ENCODE measurements at places on chromosomes 5 and 9.

- DNase-seq, result no peak
Observed at GRCh38 chr5:107286447-107287098, 384.2 kb downstream of the EFNA5 start.

DNA sequence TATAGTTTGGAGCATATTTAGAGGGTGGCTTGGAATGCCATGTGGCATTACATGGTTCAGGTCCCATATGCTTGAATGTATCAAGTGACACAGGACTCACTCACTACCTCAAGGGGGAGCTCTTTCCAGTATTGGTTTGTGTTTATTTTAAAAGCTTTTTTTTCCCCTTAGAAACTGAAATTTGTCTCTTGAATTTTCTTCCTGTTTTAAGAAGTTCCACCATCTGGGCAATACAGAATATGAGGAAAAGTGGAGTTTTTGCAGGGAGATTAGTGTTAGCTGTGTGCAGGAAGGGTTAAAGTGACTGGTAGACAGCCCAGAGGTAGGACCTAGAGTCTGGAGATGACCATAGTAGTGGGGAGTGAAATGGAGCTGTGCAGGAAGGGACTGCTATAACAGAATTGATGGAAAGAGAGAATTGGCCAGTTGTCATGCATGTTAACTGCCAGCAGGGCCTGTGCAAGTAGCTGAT is 36.6 kb downstream of the CTNNA1 start:
- DNase-seq, result no peak

- no peak for DNase-seq
Observed at GRCh38 chr9:2291980-2292704, 277.0 kb downstream of the SMARCA2 start.

DNA sequence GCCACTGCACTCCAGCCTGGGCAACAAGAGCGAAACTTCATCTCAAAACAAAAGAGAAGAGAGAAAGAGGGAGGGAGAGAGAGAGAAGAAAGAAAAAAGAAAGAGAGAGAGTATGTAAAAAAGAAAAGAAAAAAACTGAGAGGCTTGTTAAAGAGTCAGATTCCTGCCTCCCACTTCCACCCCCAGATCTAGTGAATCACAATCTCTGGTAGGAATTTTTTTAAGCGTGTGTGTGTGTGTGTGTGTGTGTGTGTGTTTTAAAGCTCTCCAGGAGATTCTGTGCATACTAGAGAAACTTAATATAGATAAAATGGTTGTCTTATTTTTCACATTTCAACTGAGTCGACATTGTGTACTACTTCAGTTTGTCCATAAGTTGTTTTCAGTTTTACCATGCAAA is 32.0 kb downstream of the SAR1B start:
- no peak for DNase-seq

- no peak for DNase-seq
Observed at GRCh38 chr5:71629950-71630349, 42.8 kb downstream of the MCCC2 start.

DNA sequence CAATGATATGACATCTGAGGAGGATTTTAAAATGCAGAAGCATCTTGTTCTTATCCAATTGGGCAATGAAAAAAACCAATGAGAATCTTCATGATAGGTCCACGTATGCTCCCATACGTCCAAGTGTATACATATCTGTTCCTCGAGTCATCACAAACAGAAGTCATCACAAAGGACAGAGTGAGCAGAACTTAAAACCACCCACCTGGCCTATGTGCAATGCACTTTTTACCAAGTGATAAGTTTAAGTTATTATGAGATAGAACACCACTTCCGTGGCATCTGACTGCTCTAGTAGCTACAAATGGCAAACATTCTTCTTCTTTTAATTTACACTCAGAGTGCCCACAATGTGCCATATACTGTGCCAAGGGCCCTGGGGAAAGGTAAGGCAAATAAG is 82.4 kb downstream of the PPP2R2B start:
- no peak for DNase-seq

DNA sequence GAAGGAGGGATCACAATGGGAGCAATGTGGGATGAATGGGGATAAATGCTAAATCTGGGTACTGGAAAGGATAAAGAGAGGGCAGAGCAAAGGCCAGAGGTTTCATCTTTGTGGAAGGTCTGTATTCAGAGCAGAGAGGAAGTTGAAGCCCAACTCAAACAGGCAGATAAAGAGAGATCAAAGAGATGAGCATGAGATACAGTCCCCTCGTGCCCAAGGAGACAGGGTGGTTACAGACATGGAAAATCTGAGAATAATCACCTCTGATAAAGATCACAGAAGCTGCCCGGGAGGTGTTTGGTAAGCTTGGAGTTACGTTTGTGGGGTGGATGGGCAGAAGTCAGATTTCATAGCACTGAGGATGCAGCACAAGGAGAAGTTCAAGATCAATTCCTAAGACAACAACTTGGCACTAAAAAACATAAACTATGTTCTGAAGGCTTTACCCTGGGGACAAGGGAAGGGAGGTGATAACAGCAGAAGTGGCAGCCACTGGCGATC is 459 bp upstream of the ERAP2 start:
- no peak for DNase-seq

- peak; percentile 23 for DNase-seq
Observed at GRCh38 chr5:157718519-157718918, 12.7 kb upstream of the THG1L start.

DNA sequence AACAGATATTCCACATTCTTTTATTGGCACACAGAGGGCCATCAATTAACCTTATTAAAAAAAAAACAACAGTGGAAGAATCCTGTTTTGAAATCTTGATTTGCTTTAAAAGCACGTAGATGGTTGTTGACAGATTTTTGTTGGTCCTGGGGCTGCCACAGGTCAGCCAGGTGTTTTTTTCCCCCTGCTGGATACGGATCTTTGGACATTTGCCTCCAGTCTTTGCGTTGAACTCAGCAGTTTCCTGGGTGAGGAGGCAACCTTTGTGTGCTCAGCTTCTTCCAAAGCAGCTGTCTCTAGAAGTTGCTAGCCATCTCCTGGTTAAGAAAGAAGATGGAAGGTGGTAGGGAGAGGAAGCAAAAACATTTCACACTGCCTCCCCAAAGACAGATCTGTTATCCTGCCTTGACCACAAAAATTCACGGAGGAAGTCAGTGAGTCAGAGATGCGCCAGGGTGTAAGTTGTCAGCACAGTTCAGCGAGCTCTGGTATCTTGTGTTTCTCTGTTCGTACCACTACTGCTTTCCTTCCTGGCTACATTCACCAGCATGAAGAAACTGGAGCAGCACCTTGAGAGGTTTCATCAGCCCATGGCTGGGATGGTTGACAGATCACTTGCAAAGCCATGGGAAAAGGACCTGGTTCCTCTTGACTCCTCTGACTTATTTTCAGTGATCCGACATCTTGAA is 207.3 kb downstream of the ARHGAP26 start:
- no peak for DNase-seq

DNA sequence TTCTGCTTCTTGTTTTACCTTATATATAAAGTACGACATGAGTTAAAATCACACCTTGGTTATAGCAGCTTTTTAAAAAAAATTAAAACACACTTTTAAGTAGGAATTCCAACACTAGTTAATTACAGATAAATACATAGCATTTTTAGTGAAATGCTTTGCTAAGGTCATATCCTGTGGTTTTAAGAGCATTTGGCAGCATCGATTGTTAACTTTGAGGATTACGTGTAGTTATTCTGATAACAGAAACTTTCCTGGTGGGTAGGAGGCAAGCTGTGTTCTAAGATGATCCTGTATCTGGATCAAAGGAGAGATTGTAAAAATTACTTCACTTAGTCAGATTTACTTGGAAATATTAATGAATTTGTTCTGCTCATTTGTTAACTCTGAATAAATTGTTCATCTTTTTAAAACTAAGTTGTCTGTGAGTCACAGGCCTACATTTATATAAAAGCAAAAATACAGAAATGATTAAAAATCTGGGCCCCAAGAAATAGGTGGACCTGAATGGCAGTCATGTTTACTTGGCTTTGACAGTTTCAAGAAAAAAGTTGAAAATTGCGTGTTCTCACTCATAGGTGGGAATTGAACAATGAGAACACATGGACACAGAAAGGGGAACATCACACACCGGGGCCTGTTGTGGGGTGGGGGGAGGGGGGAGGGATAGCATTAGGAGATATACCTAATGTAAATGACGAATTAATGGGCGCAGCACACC is 58.3 kb downstream of the TRIO start:
- DNase-seq, result no peak

DNA sequence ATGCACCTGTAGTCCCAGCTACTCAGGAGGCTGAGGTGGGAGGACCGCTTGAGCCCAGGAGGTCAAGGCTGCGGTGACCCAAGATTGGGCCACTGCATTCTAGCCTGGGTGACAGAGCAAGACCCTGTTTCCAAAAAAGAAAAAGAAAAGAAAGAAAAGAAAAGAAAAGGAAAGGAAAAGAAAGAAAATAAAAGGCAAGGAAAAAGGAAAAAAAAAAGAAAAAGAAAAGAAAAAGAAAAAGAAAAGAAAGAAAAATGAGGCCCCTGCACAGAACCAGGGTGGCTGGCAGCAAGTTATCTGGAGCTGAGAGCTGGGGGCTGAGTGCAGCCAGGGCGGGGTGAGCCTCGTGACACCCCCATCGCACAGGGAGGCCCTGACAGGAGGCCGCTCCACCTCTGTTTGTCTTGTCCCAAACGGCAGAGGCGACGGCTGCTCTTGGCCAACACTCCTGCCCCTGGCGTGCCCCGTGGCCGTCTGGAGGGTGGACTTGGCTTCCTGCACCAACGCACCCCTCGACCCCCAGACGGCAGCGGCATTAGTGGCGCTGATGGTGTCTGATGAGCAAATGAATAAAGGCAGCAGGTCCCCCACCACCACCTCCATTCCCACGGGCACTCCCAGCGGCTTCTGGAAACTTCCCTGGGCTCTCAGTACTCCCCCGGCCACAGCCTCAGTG is 16.7 kb downstream of the EXD3 start:
- no peak for DNase-seq

DNA sequence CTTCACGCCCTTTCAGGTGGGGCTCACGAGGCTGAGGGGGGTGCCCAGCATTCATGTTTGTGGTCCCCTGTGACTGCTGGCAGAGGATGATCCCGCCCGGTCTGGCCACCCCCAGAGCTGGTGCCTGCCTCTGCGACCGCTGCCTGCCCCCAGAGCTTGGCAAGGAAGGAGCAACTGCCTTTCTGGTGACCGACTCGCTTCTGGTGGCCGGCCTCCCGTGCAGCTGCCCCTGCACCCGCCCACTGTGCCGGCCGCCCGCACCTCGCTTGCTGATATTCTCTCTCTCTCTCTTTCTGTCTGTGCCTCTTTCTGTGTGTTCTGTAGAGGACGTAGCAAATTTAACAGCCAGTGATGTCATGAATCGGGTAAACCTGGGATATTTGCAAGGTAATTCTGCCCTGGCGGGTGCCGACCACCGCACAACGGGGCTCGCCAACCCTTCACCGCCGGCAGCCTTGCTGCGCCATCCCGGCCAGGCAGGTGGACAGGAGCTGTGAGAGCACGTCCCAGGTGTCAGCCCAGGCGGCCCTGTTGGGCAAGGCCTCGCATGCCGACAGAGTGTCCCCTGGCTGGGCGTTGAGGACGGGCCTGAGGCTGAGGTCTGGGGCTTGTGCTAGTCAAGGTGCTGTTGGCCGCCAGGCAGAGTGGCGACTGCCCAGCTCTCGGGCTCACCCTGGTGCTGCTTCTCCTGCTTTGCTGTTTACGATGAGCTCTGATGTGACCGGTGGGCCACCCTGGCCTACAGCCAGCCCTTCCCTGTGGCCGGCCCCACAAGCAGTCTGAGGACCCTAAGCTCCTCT is 86.0 kb downstream of the KCNT1 start:
- DNase-seq, result no peak

DNA sequence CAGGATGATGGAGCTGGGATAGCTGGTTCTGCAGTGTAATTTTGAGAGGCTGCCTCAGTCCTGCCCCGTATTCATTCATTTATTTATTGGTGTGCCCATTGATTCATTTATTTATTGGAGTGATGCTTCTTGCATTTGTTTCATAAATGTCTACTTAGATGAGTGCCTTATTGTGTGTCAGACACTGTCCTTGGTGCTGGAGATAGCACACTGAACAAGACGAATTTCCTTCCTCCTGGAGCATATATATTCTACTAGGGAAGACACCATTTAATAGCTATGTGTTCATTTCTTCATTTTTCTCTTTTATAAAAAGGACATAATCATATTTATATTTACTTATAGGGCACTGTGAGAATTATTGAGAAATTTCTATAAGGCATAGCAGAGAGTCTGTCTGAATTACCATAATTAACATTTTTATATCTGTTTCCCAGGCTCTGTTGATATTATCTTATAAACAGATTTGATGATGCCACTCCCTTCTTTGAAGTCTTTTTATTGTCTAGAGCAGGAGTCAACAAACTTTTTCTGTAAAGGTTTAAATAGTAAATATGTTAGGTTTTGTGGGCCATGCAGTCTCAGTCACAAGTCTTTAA is 433.9 kb upstream of the ZNF608 start:
- DNase-seq, result no peak

DNA sequence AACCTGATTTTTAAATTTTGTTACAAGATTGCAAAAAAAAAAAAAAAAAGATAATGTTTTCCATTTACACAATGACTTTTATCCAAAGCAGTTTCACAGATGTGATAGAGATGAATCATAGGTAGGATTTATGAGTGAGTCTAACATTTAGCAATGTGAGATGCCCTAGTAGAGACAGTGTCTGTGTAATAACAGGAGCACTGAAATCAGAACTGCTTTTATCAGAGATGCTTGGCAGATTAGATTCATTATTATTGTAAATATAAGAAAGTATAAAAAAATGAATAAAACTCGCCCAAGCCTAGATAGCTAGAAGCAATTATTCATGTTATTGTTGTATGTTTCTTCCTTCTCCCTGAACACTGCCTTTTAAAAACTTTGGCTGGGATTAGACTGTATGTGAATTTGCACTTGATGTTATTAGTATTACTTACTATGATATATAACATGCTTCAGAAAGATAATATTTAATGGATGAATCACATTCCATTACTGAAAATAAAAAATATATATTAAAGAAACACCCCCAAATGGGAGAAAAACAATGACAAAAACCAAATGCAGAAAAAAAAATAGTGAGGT is 567.3 kb upstream of the KLF4 start:
- no peak for DNase-seq

GRCh38 chr9:14547245-14548060 is 145.8 kb downstream of the ZDHHC21 start:
- DNase-seq, result no peak

GRCh38 chr5:126562823-126563222 is 32.2 kb downstream of the ALDH7A1 start:
- no peak for DNase-seq

DNA sequence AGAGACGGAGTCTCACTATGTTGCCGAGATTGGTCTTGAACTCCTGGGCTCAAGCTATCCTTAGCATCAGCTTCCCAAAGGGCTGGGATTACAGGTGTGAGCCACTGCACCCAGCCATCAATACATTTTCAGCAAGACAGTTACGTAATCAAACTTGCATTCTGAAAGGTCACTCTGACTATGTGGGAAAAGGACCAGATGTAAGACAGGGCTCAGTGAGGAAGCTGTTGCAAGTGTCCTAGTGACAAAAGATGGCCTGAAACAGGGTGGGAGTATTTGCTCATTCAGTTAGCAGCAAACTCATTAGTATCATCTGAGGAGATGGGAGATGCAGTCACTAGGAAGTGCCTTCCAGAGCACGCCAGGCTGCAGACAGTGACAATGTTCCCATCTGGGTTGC is 16.9 kb downstream of the MED27 start:
- no peak for DNase-seq

All from heart right ventricle (tissue), 16 donors.